ENCODE measurements at places on chromosomes 4 and X. TPM values are rescaled to one million over a fixed set of nuclear protein-coding genes. Genes with fewer than 3 reads are reported as not detected.

Gene ACSL1
- total RNA-seq: 8.7 TPM

Gene SYN1
- 0.05 TPM for total RNA-seq

Gene CC2D2A
- total RNA-seq: 7.8 TPM

Gene TMPRSS11F
- total RNA-seq: not detected

Gene CLDN22
- total RNA-seq: not detected

Gene HTN1
- not detected for total RNA-seq
